Stimulated activated CD4-positive, alpha-beta T cell treated with anti-CD3 and anti-CD28 coated beads, TNF-alpha, amount 100 ng/mL, for 4 hours (primary cell): ENCODE measurements at places on chromosomes 4 and X.

DNA sequence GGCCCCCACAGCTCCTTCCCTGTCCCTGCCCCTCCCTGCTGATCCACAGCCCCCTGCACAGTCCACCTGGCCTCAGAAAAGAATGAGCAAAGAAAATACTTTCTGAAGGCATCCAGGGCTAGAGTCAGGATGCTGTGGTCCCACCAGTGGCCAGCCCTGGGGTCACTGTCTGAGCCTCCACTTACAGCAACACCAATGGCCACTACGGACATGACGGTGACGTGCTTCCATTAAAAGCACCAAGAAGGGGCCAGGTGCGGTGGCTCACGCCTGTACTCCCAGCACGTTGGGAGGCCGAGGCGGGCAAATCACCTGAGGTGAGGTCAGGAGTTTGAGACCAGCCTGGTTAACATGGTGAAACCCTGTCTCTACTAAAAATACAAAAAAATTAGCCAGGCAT, 4.0 kb downstream of the JAKMIP1 start:
- no peak for DNase-seq

GRCh38 chr4:41982716-41983115, 1.2 kb downstream of the DCAF4L1 start:
- no peak for DNase-seq

GRCh38 chrX:134803060-134803459, 144.8 kb upstream of the PLAC1 start:
- no peak for DNase-seq

- DNase-seq = no peak
Observed at GRCh38 chr4:82044141-82044993, 329.4 kb downstream of the HNRNPD start.

DNA sequence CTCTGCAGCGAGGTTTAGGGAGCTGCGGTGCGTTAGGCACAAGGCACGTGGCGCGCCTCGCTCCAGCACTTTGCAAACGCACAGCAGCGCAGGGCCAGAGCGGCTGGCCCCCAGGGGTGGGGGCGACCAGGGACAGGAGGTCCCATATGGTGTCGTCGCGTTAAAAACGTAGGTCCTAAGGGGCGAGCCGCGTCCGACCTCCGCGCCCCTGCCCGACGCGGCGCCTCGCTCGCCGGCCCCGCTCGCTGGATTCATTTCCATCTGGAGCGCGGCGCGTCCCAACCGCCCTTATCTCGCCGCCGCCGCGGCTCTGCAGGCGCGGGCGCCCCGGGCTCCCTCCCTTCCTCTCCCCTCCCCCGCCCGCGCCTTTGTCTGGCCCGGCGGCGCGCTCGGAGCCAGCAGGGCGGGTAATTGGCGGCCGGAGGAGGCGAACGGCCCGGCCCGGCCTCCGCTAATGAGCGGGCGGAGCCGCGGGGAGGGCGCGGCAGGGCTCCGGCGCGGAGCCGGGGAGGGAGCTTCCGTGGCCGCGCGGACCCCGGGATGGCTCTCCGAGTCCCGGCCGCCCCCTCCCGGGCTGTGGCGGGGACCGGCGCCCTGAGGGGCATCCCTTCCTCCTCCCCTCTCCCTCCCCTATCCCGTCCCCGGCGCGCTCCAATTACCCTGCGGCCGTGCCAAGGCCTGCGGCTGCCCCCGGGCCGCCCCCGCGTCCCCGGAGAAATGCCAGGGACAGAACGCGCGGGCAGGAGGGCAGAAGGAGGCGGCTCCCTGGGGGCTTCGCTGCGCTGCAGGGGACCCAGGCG, 409.0 kb downstream of the BCOR start:
- DNase-seq = no peak
